ENCODE measurements at places on chromosomes 7 and 10.

DNA sequence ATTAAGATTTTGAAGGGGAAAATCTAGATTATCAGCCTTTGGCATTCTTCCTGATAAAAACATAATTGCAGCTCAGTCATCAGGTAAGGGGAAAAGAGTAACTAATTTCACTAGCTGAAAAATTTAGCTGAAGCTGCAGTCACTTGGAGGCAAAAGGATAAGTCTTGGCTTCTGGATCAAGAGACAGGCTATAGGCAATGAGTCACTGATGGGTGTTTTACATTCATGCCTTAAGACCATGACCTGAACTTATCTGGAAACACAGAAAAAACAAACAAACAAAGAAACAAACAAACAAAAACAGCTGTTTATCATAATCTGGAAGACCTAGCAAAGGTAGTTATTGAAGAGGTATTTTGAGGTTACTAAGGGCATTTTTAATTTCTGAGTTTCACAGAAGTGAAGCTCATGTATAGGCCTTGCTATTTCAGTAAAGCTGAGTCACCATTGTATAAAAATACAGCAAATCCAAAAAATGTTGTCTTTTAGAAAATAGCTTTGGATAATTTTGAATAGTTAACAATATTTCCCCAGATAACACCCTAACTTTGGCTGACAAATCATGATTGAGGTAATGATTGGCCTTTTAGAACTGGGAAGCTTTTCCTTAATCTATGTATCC, 40.3 kb downstream of the ZNF22 start:
- no peak for DNase-seq

DNA sequence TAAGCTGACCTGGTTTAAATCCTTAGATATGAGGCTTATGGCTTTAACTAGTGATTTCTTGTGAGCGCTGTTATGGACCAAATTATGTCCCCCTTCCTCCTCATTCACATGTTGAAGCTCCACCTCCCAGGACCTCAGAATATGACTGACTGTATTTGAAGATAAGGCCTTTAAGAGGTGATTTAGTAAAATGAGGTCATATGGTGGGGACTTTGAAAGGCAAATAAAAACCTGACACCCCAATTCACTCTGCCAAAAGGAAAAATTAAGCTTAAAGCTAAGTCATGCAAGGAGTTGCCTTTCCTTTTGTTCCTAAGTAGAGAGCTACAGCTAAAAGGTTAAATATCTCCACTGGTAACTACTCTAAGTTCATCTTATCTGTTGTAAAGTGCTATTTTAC, 36.4 kb upstream of the FIGNL1 start:
- DNase-seq = no peak

DNA sequence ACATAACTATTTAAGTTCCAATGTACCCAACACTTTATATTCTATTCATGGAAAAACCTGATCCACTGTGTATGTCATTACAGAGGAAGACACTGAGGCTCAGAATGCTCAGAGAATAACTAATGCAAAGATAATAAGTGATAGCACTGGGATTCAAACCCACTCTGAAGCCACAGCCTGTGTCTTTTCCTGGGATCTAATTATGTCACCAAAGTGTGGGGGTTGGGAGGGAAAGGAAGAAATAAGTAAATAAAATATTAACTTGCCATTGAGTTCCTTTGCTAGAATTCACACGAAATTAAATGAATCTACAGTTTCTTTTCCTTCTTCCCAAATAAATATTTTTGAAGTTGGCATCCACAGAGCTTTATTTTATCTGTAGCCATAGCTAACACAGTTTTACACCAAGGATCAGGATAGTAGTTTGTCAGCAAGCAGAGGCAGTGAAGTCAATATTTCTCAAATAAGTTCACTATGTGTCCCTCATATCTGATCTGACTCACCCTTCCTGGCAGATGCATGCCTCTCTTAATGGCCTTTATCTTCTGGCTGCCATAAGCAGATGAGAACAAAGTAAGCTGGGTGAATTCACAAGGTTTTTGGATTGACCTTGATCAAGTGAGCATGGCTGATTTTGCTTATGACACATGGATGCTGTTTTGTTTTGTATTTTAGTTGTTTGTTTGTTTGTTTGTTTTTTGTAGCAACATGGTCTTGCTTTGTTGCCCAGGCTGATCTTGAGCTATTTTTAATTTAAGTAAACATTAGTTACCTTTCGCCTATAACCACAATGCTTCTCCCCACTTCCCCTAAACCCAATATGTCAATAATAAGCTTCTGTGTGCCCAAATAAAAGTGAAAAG, 6.3 kb downstream of the RAPGEF5 start:
- no peak for DNase-seq

DNA sequence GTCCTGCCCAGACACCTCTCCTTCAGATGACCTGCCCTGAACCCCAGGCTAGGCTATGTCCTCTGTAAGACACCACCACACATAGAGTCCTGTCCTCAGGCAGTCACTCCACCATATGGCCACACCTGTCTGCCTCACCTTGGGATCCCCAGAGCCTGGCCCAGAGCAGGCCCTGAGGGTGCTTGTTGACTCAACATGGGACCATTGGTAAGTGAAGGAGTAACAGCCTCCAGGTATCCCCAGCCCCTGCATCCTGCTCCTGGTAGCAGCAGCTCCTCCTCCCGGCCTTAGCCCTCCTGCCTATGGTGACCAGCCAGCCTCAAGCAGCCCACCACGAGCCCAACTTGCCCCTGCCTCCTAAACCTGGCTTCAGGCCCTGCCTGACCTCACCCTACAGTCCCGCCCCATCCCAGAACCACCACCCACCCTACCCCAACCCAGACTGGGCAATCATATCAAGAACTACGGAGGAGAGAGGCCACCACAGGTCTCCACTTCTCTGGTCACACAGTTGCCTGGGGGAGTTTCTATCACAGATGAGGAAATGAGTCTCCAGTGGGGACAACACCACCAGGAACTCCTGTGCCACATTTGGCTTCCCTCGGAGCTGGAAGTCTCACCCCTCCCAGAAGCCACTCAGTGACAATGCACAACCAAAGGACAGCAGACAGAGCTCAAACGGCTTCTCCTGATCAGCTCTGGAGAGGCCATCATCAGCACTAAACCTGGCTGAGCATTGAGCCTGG, 136.6 kb downstream of the GRID1 start:
- no peak for DNase-seq

GRCh38 chr7:70620333-70621055, 511.4 kb upstream of the GALNT17 start:
- no peak for DNase-seq
